ENCODE measurements at places on chromosomes 3 and 15.

- no peak for DNase-seq
Measured at GRCh38 chr15:49877117-49877872, 241.7 kb downstream of the ATP8B4 start.

GRCh38 chr3:99466331-99466730, 172.1 kb upstream of the COL8A1 start:
- no peak for DNase-seq

DNA sequence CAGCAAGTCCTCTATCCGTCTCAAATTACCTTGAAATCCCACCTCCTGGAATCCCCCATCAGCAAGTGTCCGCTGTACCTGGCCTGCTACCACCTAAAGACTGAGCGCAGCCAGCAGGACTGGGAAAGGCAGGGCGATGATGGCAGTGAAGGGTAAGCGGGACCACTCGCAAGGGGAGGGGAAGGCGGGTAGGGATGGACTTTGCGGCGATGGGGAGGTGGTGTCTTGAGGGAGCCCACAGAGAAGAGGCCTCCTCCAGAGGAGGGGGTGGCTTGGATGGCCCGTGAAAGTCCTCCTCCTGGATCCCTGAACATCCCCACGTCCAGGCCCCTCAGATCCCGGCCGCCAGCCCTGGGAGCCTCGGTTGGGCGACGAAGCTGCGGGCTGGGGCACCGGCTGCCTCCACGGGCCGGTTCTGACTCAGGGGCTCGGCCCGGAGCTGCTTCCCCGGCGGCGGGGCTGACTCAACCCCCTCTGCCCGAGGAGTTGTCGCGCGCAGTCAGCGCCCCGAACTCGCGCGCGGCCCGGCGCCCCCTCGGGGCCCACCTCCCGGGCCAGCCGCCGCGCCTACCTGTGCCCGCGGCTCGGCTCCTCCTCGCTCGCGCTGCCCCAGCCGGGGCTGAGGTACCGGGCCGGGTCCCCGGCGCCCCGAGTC, 512 bp downstream of the LARP6 start:
- peak; percentile 7 for DNase-seq

GRCh38 chr15:79430901-79431635, 1.1 kb upstream of the MINAR1 start:
- no peak for DNase-seq

Measured in NCI-H69 (cell line).